ENCODE measurements at places on chromosomes 2 and 18.

GRCh38 chr2:147548451-147548850 lies 296.4 kb upstream of the ACVR2A start:
- no peak for DNase-seq

DNA sequence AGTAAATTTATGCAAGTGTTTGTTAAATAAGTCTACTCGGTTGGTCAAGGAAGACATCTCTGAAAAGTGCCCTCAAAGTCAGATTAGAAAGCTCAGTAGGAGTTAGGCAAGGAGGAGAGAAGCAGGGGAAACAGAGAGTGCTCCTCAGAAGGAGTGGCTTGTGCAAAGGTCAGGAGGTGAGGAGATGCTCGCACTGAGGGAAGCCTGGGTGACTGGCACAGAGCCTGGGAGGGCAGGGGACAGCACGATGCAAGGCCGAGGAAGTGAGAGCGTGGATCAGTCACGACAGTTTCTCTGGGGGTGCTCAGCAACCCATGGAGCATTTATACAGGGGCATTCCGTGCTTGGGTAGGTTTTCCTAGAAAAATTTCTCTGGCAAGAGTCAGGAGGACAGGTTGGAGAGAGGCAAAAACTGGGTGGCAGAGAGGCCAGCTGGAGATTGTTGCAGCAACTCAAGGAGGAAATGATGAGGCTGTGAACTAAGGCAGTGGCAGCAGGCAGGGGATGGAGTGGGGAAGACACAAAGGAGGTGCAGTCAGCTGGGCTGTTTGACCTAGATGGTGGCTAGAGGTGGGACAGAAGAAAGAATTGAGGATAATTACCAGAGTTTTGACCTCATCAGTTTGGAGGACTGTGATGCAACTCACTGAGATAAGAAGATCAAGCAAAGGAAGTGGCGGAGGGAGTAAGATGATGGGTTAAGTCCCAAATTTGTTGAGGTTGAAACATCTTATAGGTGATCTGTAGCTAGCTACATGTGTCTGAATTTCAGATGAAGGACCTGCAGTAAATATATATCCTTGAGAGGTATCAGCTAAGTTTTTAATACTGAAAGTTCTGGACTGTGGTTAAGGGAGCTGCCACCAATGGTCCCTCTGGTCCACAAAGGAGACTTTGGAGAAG lies 52.4 kb downstream of the BCL2 start:
- DNase-seq: no peak

DNA sequence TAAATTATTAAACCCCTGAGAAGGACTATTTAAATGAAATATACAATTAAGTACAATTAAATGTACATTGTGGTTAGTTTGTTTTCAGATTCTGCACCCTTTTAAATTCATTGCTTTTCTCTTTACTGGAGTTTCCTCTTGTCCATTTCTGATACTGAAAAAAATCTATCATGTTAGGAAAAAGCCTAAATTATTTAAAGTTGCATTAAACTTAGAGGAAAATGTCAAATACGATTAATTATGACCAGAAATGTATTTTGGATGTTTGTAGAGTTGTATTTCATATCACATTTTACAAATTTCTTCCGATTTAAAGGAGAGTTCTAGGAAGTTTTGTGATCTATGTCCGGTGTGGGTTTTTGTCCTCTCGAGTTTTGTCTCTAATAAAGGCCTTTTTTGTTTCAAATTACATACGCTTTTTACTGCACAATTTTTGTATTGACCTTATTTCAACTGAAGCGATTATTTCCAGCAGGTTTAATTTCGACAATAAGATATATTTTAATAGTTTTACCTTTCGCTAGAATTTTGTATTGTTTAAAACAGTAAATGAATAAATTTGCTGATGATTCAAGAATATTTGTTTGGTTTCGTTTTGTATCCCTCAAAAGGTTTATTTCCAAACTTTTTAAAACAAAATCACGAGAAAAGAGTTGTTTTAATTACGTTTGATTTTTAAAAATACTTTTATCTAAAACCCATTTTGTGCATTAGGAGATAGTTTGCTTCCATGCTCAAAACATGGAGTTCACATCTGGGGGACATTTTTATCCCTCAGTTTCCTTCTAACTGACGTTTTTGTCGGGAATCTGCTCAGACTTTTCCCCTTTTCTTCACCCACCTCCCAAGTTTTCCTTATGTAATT lies 3.3 kb upstream of the SATB2 start:
- DNase-seq: no peak

- no peak for DNase-seq
Measured at GRCh38 chr2:140865837-140866236, 1265.0 kb downstream of the LRP1B start.

DNA sequence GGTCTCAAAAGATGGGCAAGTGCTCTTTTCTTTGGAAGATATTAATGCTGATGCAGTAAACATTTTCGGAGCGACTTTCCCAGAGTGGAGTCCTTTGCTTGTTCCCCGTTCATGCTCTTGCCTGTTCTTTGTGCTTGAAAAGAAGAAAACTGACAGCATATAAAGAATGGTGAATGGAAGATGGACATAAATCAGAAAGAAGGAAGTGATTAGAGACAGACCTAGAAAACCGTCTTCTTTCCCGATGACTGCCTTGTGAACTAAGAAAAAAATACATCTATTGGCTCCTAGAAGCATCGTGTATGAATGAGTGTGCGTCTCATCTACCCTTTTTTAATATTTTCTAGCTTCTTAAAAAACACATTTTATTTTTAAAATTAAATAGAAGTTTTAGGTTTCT lies 740.1 kb upstream of the FANCL start:
- no peak for DNase-seq

DNA sequence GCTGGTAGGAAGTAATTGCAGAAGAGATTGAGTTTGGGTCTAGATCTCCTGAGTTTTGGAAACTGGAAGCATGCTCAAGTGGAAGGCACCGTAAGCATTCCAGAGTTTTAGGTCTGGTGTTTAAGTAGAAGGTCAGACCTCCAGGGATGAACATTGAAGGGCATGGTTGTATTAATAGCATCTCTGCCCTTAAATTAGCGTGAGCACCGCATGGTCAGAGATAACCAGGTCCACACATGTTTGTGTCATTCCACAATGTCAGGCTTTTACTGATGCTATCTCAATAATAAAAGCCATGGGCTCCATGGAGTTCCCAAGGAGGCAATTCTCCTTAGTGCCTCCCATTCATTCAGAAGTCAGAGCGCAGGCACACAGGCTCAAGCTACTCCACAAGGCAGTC lies 28.3 kb upstream of the ZNF407 start:
- no peak for DNase-seq

- DNase-seq: no peak
Measured at GRCh38 chr18:53148123-53148522, 808.1 kb downstream of the DCC start.

DNA sequence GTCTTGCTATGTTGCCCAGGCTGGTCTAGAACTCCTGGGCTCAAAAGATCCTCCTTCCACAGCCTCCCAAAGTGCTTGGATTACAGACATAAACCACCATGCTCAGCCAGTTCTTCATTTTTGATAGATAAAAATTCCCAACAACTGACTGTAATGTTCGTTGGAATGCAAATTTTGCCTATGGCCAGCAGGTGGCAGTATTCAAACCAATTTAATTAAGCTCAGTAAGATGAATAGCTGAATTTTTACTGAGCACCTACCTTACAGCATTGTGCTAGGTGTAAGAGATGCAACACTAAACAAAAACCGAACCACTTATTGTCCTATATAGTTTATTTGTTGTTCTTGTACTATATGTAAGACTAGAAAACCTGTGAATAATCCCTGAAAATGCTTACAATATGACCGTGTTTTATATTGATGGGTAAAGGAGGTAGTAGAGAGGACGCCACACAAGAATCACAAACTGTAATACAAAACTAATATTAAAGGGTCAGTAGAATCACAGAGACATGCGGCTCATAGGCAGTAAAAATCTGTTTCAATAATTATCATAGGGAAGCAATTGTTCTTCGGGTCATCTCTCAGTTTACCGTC lies 8.2 kb upstream of the TMEM182 start:
- peak; percentile 7 for DNase-seq

- DNase-seq: no peak
Measured at GRCh38 chr2:205931388-205931787, 154.6 kb downstream of the INO80D start.

DNA sequence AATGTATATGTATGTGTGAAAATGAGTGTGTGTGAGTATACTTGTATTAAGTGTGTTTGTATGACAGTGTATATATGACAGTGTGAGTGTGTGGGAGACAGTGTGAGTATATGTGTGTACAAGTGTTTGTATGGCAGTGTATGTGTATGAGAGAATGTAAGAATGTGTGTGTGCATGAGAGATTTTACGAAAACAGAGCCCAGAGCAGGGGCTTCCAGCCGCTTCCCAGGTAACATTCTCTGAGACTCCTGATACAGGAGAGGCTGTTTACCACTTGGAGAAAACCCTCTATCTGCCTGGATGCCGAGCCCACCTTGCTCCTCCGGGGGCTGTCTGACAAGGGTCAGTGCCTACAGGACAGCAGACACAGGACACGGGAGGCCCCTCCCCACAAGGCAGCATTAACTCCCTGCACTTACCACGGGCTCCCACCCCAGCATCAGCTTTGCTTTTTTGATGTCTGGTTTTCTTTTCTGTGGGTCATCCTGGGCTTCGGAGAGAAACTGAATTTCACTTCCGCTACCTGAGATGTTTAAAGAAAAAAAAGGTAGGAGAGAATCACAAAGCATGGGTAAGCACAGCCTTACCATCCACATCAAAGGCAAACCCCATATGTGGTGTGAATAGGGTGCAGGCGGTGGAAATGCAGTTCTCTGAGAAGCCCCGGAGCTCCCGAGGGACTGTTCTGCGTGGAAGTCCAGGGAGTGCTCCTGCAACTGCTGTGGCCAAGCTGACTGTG lies 97.6 kb downstream of the UXS1 start:
- no peak for DNase-seq

DNA sequence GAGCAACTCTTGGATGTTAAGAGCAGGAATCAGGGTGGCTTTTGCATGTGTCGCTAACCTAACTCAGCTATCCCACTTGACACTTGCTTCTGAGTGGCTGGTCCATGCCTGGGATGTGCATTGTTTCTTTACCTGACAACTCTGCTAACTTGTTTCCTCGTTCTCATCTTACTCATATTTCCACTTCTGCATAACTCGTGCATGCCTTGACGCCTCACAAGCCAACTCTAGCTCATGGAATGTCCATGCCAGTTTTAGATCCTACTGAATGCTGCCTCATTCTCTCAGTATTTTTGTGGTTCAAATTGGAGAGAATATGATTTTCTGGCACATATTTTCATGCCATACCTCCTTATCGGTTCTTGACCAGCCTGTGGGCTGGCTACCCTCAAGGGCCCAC lies 52.5 kb downstream of the CDCA7 start:
- no peak for DNase-seq

GRCh38 chr18:38329145-38329544 lies 763.5 kb upstream of the CELF4 start:
- no peak for DNase-seq

- DNase-seq: no peak
Measured at GRCh38 chr2:50401772-50402653, 629.9 kb downstream of the NRXN1 start.

DNA sequence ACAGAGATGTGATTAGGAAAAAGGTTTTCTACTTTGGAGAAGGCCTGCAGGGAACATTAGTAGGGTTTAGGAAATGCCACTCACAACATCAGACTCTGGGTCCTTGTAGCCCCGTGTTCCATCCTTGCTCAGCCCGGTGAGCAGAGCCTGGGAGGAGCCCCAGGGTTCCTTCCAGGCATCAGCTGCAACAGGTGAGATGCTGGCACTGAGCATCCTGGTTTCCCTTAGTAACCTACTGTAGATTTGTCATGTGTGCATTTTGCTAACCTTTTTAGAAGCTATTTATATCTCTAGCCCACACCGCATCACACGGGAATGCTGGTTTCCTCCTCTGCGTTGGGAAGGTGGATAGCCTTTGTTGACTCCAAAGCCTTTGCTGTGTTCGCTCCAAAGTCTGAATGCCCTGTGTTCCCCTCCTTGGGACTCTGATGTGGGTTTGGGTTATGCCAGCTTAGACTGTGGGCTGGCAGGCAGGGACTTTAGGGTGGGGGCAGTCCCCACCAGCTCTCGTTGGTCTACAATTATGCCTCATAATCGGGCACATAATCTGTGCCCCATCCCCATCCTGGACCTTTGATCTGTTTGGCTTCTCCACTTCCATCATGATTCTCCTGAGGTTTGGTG lies 69.3 kb downstream of the TMEM247 start:
- no peak for DNase-seq

- no peak for DNase-seq
Measured at GRCh38 chr2:32683520-32684086, 55.8 kb downstream of the TTC27 start.

DNA sequence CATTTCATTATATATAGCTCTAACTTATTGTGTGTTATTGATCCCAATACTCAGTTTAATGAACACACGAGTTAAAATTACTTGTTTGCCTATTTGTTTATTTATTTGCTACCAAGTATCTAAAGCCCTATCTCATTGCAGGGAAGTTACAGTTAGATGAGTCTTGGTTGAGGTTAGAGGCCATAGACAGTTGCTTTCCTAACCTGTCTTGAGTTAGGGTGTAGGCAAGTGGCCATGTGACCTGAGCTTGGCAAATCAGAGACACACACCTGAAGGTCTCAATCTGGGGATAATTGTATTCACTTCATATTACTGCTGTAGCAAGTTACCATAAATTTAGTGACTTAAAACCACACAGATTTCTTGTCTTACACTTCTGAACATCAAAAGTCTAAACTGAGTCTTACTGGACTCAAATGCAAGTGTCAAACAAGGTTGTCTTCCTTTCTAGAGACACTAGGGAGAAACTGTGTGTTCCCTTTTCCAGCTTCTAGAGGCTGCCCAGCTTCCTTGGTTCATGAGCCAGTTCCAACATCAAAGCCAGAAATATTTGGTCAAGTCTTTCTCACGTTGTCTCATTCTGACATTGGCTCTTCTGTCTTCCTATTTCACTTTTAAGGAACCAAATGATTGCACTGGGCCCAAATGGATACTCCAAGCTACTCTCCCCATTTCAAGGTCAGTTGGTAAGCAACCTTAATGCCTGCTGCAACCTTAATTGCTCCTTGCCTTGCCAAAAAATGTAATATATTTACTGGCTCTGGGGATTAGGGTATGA lies 39.7 kb downstream of the COL3A1 start:
- no peak for DNase-seq

DNA sequence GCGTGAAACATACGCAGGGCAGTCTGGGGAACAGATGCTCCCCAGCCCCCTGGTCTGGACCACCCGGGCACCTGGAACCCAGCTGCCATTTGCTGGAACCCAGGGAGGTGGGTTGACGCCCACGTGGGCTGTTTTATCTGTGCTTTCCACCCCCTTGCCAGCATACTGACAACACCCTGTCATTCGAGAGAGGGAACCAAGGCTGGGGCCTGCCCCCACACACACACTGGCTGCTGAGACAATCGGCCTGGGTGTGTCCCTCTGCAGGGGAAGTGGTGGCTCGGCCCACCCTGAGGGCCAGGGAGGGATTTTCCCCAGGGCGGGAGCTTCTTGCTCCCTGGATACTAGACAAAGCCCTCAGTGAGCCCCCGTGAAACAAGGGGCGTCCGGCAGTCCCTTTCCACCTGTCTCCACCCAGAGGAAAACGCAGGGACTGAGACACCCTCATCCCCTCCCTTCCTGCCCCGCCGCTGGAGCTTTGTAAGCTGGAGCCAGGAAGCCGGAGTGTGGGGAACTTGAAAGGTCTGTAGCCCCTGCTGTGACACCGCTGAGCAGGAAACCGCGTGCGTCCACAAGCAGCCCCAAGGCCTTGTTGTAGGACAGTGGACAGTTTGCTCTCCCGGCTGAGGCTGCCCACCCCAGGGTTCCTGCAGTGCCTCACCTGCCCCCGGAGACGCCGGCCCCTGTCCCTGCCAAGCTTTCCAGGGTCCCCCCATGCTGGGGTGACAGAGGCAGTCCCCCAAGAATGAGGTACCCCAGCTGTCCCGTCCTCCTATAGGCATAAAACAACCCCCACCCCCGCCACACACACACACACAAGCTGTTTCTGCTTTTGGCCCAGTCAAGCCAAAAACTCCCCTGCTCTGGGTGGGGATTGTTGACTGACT lies 14.1 kb upstream of the KLF11 start:
- no peak for DNase-seq
